ENCODE measurements at places on chromosomes 2 and 18.

DNA sequence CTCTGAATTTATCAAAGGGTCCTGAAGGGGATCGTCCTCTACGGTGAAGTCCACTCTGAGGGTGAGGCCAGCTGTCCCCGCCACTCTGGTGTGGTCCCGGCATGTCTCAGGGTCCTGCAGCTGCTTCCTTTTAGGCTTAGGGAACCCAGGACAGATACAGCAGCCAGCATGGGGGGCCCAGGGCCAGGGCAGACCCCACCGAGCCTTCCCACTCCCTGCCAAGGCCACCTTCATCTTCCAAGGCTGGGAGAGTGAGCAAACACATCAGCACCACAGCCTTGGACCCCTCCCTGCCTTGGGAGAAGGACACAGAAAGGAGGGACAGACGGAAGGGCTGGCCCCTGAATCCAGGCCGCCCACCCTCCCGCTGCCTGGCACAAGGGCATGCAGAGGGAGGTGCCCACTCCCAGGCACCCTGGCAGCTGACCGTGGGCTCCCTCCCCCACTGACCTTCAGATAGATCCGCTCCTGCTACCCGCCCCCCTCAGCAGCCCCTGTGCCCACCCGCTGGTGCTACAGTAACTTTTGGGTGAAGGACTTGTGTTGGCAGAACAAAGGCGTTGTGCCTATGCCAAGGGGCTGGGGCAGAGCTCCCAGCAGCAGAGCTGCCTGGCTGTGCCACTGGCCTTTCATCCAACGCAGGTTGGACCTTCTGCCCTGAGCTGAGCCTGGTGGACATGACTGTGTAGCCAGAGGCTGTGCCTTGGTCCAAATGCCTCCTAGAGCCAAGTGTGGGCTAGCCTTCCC lies 7.6 kb downstream of the CYP26B1 start:
- no peak for DNase-seq

GRCh38 chr2:207239754-207240494 lies 74.2 kb upstream of the KLF7 start:
- DNase-seq: no peak

DNA sequence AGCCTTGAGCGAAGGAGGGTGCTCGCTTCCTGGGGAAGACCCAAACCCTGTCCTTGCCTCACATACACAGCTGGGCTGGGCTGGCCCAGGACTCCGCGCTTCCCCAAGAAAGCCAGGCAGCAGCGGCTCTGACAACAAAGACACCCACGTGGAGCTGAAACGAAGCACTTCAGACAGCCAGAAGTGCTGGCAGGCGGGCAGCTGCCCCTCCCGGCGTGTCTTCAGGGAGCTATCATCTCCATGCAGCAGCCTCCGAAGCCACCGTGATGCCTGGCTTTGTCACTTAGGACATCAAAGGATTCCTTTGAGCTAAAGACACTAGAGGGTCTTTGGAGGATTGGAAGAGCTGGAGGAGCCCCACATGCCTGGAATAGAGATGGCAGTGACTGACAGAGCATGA lies 35.2 kb downstream of the C1QL2 start:
- no peak for DNase-seq

GRCh38 chr2:665340-666073 lies 11.7 kb downstream of the TMEM18 start:
- no peak for DNase-seq

DNA sequence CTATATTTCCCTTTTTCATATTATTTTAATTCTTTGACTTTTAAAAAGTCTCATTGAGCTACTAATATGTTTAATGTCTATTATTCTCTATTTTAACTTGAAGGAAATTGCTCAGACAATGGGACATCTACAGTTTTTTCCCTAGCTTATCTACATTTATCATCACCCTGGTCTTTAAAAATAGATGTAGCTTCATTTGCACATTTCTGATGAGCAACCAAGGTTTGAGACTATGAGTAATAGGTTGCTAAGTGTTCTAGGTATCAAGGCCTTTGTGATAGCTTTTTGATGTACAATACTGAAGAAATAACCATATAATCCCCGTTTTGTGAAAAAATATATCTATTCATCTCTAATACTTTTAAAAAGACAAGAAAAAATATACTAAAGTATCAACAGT lies 47.0 kb downstream of the STAT4 start:
- DNase-seq: no peak

- DNase-seq: no peak
Measured at GRCh38 chr18:57131782-57132181, 15.1 kb upstream of the BOD1L2 start.

DNA sequence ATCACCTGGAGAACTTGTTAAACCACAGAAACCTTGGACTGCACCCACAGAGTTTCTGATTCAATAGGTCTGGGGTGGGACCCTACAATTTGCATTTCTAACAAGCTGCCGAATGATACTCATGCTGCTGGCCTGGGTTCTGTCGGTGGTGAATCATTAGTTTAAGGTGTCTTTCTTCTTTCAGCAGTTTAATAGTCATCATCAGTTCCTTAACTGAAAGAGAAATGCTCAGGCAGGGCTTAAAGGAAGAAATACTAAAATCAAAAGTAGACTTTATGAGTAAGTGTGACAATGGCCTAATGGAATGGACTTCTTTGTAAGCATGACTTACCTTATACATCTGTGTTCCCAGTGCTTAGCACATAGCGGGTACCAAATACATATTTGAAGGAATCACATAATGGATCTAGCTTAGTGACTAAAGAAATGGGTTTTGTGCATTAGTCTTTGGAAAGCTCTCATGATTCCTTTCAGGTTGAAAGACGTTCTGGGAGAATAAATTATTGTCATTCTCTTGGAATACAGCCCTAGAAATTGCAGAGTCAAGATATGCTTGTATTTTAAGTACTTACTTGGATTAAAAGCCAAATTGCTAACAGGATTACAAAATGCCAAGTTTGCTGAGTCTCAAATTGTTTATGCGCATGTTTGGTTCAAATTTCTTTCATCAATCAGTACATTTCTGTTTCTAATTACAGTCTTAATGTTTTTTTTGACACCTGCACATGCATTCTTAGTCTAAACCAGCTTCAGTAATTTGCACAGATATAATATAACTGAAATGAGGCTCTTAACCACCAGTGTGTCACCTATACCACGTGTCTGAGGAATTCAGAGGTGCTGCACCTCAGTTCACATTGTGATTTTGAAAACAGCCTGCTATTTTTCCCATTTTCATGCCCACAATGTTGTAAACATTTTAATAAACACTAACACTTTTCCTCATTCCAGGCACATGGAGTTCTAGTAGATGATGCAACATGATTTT lies 220.3 kb upstream of the NRP2 start:
- DNase-seq: peak; percentile 10

DNA sequence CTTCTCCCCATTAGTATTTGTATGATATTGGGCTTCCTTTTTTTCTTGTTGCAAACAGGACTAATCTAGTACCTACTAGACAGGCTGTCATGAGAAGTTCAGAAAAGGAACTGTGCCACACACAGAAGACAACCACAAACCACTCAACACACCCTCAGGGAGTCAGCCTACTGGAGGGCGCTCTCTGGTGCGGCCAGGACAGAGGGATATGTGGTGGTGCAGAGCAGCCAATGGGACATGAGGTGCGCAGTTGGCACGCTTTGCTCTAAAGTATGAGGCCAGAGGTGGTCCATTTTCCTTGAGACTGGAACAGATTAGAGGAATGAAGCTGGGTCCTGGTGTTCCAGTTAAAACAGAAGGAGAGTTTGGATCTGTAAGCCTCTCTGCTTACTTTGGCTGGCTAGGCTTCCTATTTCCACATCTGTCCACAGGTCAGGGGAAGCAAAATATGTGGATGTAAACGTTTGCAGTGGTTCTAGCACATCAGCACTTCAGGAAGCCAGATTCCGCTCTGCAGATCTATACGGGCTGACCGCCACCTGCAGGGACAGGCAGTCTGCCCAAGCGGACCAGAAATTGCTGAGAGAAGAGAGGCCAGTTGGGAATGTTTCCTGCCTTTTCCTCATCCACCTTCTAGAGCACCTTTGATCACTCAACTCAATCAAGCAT lies 114.1 kb downstream of the GFPT1 start:
- DNase-seq: no peak

DNA sequence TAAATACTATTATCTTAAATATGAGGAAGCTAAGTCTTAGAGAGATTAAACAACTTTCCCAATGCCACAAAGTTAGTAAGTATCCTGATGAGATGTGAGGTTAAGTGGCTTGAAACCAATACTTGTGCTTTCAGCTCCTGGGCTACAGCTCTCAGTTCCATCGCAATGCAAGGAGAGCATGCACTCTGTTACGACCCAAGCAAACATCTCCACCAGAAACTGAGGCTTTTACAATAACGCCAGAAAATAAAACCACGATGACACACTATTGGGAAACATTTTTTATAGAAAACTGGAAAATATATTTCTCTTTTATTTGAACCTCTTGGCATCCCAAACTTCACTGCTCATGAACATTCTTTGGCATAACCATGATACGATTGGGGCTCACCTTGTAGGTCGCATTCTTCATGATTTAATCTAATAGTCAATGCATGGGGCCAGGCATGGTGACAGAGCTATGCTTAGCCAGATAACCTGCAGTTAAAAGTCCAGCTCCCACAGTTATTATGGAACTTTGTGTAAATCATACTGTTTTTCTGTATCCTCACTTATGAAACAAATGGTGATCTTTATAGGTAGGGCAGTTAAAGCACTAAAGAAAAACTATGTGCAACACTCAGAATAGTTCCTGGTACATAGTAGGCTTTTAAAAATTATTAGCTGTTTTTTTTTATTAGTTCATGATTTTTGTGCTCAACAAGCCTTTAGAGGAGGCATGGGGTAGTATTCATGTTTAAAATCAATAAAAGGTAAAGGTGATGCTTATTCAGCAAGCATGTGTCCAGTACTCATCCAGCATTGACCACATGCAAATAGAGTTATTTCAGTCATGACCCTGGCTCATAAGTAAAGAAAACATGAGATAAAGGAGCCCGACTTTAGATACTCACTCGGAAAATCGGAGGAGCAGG lies 238.3 kb upstream of the TRIB2 start:
- DNase-seq: no peak

DNA sequence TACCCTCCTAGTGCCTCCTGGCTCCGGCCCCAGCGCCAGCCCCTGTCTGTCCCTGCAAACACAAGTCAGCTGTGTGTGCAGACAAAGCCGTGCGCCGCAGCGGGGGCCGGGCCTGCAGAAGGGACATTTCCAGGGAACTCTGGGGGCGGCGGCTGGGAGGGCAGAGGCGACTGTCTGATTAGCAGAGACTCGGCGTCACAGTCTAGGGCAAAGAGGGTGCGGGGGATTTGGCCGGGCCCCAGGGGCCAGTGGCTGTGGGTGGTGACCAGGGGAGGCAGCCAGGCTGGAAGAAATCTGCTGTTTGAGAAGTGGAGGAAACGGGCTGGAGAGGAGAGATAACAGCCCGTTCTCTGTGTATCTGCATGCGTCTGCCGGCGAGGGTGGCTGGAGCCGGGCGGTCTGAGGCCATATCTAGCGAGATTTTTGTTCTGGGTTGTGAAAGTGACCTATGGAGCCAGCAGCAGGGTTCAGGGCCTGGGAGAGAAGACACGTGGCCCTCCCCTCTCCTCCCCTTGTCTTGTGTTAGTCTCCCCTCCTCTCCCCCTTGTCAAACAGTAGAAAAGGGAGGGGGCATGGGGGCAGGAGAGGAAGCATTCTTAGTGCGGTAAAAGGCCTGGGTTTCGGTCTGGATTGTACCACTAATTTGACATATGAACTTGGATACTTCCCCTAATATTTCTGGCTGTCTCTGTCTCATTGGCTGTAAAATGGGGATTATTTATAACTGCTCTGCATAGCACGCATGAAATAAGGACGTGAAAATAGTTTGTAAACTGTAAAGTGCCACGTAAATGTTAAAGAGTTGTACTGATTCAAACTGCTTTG lies 169.4 kb downstream of the SMAD7 start:
- DNase-seq: no peak

DNA sequence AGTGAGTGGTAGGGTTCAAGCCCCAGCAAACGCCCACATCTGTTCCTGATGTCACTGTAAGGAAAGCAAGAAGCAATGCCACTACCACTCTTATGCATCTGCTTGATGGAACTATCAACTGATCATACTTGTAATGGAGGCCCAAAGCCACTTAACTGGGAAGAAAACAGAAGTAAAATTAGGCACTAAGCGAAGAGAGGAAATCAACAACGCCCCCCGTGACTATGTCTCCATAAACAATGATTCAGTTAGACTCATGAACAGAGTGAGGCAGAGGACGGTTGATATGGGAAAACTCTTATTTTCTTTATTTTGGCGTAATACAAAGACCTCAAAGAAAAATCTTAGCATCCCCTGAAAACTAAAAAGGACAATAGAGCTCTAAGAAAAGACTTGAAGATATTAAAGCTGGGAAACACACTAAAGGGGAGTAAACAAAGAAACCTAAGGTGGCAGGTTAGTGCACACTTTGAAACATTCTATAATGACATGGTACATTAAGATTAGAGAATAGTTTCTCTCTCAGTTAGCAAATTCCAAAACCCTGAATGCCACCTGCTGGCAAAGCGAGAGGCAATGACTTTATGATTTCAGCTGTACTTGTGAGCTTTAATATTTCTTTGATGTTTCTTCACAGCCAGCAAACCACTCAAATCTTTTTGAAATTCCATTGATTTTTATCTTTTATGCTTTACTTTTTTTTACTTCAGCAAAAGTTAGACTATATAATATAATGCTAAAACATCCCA lies 86.5 kb downstream of the LRP2 start:
- DNase-seq: no peak

DNA sequence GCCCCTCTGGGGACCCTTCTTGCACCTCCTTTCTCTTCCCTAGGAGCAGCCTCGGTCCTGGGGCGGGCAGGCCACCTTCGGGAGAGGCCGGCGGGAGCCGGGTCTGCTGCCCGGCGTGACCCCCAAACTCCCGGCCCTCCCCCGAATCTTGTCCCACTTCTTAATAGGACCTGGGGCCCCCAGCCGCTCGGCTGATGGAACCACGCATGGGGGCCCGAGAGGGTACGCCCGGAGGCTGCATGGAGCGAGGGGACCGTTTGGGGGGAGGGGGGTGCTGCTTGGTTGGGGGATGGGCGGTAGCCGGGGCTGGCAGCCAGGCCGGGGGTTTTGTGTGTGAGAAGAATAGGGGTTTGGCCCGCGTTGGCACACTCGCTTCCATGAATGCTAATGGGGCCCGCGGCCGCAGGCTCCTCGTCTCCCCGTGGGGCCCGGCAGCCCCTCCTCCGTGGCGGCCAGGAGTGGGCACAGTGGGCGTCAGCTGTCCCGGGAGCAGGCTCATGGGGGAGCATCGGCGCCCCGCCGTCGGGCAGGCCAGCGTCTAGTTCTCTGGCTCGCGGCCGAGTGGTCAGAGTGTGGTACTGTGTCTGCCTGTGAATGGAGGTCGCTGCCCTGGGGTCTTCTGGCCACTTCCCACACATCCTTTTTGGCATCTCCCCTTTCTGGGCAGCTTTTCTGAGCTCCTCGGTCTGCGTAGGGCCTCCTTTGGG lies 1.0 kb downstream of the GAREM2 start:
- no peak for DNase-seq

- DNase-seq: no peak
Measured at GRCh38 chr2:23456396-23456795, 71.4 kb downstream of the KLHL29 start.

- no peak for DNase-seq
Measured at GRCh38 chr18:73366713-73367112, 498.9 kb upstream of the NETO1 start.

DNA sequence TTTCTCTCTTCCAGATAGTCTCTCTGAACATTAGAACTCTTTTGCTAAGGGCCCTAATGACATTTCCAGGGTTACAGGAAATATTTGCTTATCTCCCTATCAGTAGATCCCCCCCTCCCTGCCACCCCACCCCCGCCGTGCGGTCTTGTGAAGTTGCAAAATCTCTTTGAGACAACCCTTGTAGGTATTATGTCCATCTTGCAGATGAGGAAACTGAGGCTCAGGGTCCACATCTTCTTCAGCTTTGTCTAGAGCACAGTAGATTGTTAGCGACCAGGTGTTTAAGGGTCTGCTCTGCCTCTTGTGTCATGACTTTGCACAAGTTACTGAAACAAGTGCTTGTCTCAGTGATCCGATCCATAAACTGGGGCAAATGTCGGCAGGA lies 65.8 kb upstream of the GATA6 start:
- no peak for DNase-seq

Data from activated CD4-positive, alpha-beta memory T cell treated with anti-CD3 and anti-CD28 coated beads for 36 hours (primary cell).